Progenitor cell of endocrine pancreas (in vitro differentiated cells): ENCODE measurements at places on chromosomes 11 and 22.

GRCh38 chr11:8156877-8157276 is 11.9 kb downstream of the RIC3 start:
- no peak for DNase-seq

DNA sequence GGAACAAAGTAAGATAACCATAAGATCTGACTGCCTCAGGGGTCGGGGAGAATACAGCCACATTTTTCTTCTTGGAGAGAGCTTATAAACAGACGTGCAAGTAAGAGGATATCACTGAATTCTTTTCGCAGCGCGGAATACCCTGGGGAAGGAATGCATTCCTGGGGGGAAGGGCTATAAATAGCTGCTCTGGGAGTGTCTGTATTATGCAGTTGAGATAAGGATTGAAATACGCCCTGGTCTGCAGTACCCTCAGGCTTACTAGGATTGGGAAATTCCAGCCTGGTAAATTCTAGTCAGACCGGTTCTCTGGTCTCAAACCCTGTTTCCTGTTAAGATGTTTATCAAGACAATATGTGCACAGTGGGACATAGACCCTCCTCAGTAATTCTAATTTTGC is 1491.7 kb upstream of the RAG2 start:
- DNase-seq, result no peak

DNA sequence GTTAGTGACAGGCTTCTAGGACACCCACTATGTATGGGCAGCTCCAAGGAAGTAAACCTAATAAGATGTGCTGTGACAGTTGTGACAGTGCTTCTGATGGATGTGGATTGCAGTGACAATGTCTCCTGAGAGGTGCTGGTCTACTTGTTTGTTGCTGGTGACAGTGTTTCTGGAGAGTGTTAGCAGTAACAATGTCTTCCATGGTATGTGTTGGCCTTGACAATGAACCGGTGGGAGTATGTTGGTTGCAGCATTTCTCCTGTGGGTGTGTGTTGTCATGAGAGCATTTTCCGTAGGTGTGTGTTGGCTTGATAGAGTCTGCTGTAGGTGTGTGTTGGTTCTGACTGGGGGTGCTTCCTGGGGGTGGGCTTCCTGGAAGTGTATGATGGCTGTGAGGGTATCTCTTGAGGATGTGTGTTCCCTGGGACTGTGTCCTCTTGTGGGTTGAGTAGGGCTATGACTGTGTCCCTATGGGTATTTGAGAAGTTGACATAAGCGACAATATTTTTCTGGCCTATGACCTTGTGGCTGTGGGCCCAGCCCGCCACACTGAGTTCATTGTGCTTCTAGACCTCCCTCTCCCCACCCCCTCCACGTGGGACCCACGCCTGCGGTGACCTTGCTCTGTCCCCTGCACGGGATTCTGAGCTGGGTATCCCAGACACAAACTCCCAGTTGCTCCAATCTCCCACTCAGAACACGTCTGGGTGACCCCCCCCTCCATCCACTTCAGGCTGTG is 1.2 kb downstream of the DCHS1 start:
- DNase-seq, result no peak

DNA sequence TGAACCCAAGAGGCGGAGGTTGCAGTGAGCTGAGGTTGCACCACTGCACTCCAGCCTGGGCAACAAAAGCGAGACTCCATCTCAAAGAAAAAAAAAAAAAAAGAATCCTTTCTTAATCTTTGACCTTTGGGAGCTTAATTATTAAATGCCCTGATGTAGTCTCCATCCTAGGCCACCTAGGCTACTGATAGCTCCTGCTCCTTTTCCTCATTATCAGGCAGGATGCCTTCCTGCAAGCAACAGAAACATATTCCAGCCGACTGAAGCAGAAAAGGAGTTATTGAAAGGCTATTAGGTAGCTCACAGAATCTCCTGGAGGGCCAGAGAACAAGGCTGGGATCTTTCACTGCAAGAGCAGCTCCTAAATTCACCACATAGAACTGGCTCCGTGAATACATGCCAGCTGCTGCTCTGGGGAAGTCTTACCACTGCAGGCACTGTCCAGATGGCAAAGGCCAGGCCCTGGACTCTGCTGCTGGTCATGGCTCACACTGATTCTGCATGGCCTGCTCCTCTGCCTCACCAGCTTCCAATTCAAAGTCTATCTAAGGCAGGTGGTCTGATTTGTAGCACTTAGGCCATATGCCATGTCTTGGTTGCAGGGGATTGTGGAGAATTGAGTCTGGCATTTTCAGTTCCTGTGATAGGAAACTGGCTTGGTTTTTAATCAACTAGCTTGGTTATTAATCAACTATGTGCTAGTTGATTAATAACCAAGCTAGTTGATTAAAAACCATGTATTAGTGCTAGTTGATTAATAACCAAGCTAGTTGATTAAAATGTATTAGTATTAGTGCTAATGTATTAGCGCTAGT is 26.0 kb upstream of the POLD3 start:
- no peak for DNase-seq

GRCh38 chr11:95375886-95376285 is 144.9 kb upstream of the SESN3 start:
- no peak for DNase-seq

DNA sequence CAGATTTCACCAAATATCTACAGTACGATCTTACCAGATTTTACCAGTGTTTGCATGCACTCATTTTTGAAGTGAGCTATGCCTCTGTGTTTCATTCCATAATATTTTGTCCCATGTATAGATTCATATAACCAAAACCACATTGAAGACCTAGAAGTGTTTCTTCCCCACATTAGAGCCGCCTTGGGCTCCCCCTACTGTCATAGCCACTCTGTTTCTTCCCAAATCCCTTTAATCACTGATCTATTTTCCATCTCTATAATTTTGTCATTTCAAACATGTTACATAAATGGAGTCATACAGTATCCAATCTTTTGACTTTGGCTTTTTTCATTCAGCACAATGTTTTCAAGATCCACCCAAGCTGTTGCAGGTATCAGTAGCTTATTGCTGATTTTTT is 12.7 kb downstream of the MRGPRX3 start:
- DNase-seq, result no peak

- no peak for DNase-seq
Measured at GRCh38 chr22:32632512-32633315, 158.1 kb downstream of the FBXO7 start.

- DNase-seq, result no peak
Measured at GRCh38 chr11:36191941-36192340, 97.3 kb downstream of the COMMD9 start.

- no peak for DNase-seq
Measured at GRCh38 chr11:977830-978720, 52.4 kb downstream of the AP2A2 start.

GRCh38 chr11:82631722-82632630 is 101.7 kb downstream of the FAM181B start:
- DNase-seq, result no peak

DNA sequence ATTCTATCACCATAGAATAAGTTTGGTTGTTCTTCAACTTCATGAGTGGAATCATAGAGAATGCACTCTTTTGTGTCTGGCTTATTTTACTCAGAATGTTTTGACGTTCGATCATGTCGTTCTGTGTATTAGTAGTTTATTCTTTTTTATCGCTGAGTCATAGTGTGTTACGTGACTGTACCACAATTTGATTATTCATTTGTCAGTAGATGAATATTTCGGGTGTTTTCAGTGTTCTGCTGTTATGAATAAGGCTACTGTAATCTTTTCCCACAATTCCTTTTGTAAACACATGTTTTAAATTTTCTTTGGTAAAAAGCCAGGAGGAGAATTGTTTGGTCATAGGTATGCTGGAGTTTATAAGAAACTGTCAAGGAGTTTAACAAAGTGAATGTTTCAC is 279.9 kb upstream of the B3GAT1 start:
- DNase-seq, result no peak

GRCh38 chr11:12285106-12285505 is 92.3 kb upstream of the PARVA start:
- no peak for DNase-seq

GRCh38 chr11:77436506-77436905 is 37.4 kb downstream of the PAK1 start:
- no peak for DNase-seq

GRCh38 chr22:42284643-42285181 is 14.3 kb upstream of the TCF20 start:
- DNase-seq, result no peak

DNA sequence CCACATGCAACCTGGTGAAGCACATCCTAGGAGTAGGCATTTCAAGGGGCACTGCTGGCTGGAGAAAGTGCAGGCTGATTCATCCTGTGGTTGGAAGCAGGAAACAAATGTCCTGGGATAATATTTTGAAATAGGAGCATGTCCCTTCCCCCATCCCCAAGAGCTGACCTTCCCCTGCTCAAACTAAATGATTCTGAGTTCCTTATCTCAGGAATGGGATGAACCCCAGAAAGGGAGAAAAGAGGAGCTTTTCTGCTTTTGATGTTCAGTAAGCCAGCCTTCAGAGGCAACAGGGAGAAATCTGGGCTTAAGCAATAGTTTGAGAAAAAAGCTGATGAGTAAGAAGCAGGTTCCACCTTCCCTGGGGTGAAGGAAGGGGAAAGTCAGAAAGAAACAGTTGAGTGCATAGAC is 19.5 kb upstream of the SPON1 start:
- no peak for DNase-seq

- no peak for DNase-seq
Measured at GRCh38 chr22:44001521-44001920, 22.6 kb upstream of the PARVB start.

DNA sequence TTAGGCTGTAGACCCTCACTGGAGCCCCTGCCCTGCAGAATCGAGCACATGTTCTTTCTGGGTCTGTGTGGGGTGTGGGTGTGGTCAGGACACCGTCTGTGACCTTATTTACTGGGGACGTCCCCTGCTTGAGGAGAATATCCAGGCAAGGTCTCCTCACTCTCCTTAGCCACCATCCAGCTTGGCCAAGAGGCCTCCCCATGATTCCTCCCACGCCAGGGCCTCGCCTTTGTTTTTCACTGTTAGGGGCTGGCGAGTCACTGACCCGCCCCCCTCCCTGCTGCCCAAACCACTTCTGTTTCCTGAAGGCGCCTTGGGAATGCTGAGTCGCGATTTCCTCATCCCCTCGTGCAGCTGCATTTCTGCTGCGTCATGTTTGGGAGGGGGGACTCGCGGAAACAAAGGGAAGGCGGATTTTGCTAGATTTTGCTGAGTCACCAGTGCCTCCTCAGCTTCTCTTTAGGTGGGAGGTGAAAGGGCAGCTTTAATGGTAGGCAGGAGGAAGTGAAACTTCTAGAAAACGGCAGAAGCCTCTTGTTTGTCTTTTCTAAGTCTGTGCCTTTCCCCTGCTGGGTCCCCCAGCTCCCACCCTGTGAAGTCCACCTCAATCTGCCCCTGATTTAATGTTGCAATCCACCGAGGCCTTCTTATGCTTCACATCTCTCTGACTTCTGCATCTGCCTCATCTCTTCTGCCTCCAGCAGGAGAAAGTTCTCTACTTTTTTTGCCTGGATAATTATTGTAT is 4.0 kb upstream of the HMOX1 start:
- DNase-seq, result peak; percentile 75

GRCh38 chr11:72709478-72710238 is 35.4 kb upstream of the PDE2A start:
- DNase-seq, result no peak

DNA sequence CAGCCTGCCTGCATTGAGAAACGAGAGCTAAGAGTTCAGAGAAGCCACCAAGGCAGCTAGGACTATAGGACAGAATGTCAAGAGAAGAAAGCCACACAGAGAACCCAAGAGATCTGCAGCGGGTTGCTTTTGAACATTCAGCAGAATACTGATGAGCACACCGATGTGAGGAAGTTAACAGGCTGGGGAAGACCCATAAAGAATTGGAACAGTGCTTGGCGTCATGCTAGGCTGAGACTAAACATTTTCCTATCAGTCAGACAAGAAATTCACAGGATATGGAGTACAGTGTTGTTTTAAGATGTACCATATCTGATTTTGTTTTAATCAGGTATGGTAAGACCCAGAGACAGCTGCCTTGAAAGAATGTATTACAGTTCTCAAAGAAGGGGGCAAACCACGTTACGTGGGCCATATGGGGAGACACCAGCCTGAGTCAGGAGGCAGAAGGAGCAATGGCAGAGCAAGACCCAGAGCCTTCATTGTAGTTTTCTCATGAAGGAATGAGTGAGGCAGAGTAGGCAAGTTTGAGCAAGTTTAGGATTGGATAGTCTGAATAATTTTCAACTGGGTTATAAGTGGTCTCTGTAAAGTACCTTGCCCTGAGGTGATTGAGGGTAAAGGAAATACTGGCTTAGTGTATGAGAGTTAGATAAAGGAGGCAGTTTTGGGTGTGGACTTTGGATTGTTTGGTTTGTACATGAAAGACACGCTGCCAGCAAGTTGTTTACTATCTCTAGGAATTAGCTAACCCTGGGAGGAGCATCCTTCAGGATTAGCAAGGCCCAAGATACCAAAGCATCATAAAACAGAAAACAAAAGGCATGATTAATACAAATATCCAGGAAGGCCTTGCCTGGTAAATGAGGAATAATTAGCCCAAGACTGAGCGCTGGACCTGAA is 14.3 kb downstream of the LRRC75B start:
- no peak for DNase-seq

GRCh38 chr11:63906585-63906984 is 10.4 kb downstream of the RCOR2 start:
- DNase-seq, result no peak

GRCh38 chr11:118001494-118001971 is 15.3 kb downstream of the IL10RA start:
- DNase-seq, result no peak

DNA sequence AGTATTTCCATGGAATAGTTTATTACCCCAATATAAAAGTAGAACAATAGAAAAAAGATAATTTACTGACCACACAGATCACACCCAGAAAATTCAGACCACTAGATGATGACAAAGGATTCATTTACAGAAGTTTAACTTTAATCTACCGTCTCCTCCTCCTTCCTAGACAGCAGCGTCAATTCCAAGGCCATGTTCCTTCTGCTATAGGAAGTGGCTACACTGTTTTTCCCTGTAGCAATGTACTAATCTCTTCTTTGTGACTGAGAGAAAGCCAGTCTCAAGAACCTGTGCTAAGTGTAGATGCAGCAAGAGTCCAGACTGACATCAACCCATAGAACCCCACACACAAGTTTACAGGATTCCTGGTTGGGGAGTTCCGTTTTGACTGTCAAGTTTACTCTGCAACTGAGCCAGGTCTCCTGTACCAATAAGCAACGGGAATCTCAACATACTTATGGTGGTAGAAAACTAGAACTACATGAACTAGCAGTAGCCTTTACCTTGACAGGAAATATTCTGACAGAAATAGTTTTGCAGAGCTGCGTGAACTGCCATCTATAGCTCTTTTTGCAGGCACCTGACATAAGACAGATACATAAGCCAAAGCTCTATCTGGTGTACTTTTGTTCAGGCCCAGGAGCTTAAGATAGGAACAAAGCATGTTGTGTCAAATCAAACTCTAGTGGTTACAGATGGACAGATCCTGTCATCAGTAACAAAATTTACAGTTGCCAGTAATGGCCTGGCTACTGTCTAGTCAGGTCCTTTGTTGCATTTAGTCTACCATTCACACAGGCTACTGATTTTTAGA is 42.9 kb downstream of the MRTFA start:
- no peak for DNase-seq

DNA sequence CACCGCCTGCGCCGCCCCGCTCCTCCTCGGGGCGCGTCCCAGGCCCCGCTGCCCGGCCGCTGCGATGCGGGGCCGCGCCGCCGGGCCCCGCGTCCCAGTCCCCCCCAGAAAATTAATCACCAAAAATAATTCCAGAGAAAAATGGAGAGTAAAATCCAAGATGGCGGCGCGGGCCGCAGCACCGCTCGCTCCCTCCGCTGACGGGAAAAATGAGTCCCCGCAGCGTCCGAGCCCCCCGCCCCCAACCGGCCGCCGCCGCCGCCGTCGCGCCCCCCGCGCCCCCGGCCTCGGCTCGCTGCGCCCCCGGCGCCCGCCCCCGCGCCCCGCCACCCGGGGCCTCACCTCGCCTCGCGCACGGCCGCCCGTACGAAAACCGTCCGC is at the start of gene KMT5B:
Gene KMT5B, minus strand, starts transcription at position 162 of the 381 bp plus-strand sequence. CDS start 23,220 bp downstream, outside the sequence.
- DNase-seq, result no peak
